Activated CD4-positive, alpha-beta T cell treated with anti-CD3 and anti-CD28 coated beads for 4 hours (primary cell): ENCODE measurements at places on chromosomes 3 and 15.
A peak's percentile ranks its signal among the peaks of the same experiment; 100 is the strongest.

GRCh38 chr15:56523521-56523920 is 58.6 kb upstream of the MNS1 start:
- no peak for DNase-seq

DNA sequence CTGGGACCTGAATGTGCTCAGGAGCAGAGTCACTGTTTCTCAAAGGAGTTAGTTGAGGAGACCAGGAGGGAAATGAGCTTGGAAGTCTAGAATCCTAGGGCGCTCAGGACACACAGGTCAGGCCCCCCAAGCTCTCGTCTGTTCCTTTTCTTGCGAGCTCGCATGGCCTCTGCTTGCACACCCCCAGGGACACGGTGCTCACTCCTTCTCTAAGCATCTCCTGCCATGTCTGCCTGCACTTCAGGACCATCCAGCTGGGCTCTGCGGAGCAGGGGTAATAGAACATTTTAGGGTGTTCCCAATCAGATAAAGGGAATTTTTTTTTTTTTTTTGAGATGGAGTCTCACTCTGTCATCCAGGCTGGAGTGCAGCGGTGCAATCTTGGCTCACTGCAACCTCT is 213.2 kb downstream of the XXYLT1 start:
- DNase-seq = no peak

DNA sequence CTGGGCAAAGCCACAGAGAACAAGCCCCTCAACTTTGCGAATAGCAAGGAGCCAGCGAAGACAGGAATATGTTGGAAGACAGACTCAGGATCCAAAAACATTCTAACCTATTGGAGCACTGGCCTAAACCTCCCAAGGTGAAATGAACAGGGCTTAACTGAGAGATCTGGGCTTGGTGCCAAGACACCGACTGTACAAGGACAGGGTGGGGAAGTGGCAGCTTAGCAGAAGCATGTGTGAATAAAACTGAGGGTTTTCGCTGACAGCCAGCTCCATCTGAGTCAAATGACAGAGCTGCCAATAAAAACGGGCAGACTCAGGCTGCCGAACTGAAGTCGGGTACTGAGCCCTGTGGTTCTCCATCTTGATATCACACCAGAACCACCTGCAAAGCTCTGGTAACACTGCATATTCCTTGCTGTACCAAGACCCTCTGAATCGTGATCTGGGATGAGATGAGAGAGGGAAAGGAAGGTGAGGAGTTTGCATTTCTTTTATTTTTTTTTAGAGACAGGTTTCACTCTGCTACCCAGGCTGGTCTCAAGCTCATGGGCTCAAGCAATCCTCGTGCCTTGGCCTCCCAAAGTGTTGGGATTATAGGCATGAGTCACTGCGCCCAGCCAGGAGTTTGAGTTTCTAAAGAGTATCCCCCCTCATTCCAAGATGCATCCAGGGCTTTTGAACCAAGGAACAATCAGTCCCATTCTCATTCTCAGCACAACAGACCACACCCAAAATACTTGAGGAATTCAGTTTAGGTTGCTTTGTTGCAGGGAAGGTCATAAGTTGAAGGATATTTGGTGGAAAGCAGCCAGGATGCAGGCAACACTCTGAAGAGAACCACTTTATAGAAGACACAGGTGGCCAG is 6.0 kb upstream of the PLCB2 start:
- DNase-seq = no peak

GRCh38 chr3:109070211-109070610 is 47.7 kb downstream of the MORC1 start:
- no peak for DNase-seq

GRCh38 chr15:101852356-101852755 is 40.4 kb downstream of the OR4F15 start:
- DNase-seq = no peak

GRCh38 chr3:115709093-115709492 is 85.8 kb downstream of the GAP43 start:
- DNase-seq = no peak

DNA sequence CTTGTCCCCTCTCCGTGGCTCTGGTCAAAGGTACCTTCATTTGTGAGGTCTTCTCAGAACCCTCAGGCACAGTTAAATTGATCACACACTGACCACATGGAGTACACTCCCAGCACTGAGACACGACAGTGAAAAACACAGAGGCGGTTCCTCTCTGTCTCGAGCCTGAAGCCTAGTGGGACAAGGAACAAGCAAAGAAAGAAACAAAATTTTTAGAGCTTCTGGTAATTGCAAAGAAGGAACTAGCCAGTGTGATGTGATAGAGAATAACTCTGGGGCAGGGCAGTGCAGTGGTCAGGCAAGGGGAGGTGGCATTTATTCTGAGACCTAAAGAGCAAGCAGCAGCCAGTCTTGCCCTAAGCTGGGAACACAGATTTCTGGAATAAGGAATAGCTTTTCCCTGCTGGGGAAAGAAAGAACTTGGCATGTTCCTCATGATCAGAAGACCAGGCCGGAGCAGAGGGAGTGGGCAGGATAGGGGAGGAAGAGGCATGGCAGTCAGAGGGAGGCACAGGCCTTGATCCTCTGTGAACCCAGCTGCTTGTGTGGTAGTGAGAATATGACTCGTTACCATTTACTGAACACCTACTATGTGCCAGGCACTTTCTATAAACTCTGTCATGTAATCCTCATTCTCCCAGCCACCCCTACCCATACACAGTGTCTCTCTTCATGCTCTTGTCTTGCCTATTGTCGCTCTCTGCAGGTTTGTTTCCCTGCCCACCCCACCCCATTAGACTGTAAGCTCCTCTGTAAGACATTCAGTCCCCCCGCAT is 262.3 kb upstream of the HES1 start:
- DNase-seq = no peak

GRCh38 chr3:113831103-113831355 is 7.6 kb upstream of the GRAMD1C start:
- DNase-seq = no peak

- no peak for DNase-seq
Measured at GRCh38 chr3:146626403-146627122, 21.4 kb upstream of the PLSCR5 start.

DNA sequence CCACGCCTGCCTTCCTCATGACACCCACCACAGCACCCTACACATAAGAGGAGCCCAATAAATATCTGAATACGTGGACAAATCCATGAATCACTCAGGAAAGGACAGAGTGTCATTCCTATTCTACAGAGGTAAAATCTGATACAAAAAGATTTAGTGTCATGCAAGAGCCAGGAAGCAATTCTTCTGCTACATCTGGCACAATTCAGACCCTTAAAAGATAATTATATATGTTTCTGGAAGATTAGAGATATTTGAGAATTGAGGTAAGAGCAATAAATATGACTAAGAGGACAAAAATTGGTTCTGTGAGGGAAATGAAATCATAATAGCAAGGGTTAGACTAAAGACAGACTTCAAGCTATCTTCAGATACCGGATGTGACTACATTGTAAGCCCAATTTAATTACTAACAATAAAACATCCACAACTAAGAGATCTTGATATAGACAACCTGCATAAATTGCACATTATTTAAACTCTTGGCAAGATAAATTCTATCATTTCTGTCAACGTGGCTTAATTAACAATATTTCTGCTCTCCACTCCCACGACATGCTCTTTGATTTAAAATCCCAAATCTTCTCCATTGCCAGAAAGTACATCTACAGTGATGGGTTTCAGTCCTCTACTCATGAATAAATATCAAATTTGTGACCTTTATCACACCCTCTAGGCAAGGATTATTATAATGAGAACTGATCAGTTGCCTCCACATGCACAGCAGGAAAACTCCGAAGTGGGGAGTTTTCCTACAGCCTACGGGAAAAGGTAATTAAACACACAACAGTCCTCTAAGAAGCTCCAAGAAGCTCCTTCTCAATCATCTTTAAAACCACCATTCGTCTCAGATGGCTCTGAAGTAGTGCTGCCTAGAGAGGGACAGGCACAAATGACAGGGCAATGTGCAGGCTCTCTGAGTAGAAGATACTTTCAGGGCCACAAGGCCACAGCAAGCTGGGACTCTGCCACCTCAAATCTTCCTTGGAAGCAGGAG is 32.6 kb downstream of the MB21D2 start:
- DNase-seq = no peak

- peak; percentile 35 for DNase-seq
Measured at GRCh38 chr15:52558196-52558595, 10.6 kb downstream of the ARPP19 start.

- DNase-seq = no peak
Measured at GRCh38 chr3:180402471-180403073, 199.4 kb upstream of the TTC14 start.

- no peak for DNase-seq
Measured at GRCh38 chr3:115657168-115657567, 33.9 kb downstream of the GAP43 start.

- DNase-seq = no peak
Measured at GRCh38 chr15:91476861-91477260, 376.6 kb upstream of the SLCO3A1 start.

DNA sequence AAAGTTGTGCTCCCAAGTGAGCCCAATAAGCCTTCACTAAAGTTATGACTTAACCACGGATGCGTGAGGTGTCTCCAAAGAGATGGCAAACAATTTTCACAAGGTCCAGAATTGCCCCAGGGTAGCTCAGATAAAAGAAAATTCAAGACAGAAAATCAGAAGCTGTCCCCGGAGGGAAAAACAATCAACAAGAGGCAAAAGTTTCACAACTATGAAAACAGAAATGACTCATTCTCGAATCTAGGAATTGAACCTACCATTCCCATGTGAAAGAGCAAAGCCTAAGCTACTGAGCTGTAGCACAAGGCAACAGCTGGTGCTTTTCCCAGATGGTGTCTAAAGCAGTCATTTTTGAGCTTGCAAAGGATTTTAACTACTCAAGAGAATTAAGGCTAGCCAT is 33.5 kb upstream of the MKRN3 start:
- no peak for DNase-seq

- DNase-seq = no peak
Measured at GRCh38 chr3:55816794-55817576, 329.9 kb upstream of the WNT5A start.

- peak; percentile 42 for DNase-seq
Measured at GRCh38 chr15:62344806-62345539, 179.9 kb upstream of the C2CD4B start.

- DNase-seq = no peak
Measured at GRCh38 chr3:58466899-58467563, 24.9 kb upstream of the KCTD6 start.

DNA sequence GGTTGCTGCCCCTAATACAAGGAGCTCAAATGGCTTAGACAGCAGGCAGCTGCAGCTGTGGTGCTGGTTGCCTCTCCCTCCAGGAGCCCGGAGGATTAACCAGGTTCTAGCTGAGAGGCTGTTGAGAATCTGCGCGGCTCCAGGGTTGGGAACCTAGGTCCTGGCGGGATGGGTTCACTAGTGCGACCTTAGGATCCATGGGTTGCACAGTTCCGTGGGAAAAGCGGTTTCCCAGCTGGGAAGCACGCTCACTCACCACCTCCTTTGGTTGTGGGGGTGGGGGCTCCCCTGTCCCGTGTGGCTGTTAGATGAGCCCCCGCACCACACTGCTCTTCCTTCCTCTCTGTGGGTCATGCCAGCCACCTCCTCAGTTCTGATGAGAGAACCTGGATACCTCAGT is 375.1 kb upstream of the ARRDC4 start:
- no peak for DNase-seq

GRCh38 chr15:99755692-99756409 is 22.6 kb upstream of the LYSMD4 start:
- peak; percentile 24 for DNase-seq

- DNase-seq = no peak
Measured at GRCh38 chr3:115423170-115423569, 200.1 kb upstream of the GAP43 start.

- peak; percentile 67 for DNase-seq
Measured at GRCh38 chr15:41811432-41812195, 16.3 kb upstream of the JMJD7 start.

DNA sequence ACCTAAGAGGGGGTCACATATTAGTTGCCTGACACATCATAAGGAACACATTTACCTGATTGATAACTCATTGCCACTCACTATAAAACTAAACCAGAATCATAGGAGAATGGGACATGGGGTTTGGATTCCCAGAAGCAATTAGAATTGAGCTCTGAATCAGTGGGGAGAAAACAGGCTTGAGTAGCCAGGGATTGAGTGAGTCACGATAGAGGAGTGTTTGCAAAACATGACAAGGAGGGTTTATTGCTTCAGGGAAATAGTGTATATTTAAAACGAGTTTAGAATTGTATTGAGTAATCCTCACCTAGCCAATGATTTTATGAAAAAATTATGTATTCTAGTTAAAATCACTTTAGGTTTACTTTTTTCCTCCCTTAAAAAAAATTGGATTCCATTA is 101.1 kb upstream of the THRB start:
- DNase-seq = no peak

DNA sequence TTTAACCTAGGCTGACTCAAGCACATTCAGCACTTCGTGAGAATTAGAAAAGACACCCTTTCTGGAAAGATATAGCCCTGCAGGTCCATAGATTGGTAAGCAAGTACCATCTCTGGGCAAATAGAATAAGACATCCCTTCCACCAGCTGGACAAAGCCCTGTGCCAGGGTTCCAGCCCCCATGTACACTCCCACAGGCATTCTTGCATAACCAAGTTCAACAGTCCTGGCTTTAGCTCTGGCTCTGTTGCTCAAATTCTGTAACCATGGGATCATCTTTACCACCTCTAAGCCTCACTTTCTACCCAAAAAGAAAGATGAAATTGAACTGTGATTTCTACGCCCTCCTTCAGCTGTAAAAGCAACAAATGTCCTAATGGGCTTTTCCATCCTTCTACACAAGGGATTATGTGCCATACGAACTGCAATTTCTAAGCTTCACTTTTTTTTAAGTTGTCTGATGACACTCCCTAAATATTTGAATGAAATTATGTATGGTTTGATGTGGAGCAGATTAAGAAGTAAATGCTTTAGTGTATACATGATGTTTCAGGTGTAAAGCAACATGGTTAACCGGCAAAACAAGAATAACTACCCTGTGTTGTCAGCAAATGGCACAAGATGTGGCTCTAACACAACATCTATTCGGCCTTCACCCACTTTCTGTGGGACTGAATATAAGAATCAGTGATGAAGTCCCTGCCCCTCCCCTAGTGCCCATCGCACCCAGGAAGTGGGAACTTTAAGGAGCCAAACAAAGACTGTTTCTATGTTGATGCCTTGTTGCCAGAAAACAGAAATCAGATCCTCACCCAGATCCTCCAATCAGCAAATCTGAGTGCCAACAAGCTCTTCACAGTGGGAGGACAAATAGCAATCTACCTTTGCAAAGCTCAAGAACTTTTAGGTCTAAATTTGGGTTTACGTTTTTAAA is 165.7 kb downstream of the P3H2 start:
- DNase-seq = no peak

DNA sequence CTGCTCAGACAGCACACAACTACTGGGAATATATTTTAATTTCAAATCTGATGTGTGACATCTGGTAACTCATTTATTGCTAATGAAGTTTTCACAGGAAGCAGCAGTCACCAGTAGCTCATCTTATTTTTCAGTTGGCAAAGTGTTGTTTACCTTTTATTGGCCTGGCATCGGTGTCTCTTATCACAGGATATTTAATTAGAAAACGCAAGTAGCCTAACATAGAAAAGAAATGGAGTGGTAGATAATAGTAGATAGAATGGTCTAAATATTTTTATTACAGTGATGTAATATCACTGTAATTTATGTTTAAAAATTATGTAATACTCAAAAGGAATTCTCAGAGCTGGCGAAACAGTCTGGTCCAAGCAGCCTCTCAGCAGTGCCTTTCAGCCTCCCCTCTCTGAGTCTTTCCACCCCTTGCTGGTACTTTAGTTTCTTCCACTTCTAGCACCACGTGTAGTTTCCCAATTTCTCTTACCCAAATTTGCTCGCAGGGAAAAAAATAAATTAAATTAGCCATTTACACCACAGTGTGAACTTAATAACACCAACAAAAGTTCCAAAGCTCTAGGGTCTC is 31.9 kb downstream of the AGTR1 start:
- no peak for DNase-seq
